Activated naive CD8-positive, alpha-beta T cell treated with anti-CD3 and anti-CD28 coated beads, Interleukin-2, amount 10 ng/mL, durations not matched to agents 7 days and 5 days (primary cell): ENCODE measurements at places on chromosomes 16 and 17. TPM values are rescaled to one million over a fixed set of nuclear protein-coding genes. Genes with fewer than 3 reads are reported as not detected.

Gene MLX
- total RNA-seq, result 64.9 TPM

Gene FNDC8
- not detected for total RNA-seq

Gene RGS11
- not detected for total RNA-seq

Gene NPIPB4
- 255 TPM for total RNA-seq

Gene TSNAXIP1
- total RNA-seq, result not detected
